ENCODE measurements at places on chromosomes 3 and 15.

DNA sequence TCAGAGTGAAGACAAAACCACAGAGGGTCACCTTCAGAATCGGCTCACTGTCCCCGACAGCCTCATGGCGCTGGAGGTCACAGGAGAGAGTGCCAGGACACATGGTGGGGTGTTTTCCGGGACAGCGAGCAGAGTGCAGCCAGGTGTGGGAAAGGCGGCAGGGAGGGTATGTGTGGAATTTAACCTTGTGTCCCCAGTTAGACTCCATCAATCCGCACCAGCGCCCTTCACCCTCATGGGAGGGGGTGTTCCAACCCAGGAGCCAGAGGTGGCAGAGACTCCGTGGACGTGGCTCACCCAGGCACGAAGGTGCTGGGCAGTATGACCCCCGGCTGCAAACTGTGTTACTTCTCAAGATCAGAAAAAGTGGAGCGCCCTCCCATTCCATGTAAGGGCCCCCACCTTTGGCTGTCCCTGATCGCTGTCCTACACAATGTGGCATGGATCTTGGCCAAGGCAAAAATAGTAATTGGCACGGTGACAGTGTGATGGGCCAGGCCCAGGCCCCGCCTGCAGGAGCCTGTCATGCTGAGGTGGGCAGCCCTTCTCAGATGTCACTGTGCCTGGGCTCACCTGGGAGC, 190.3 kb downstream of the XXYLT1 start:
- peak; percentile 54 for DNase-seq

GRCh38 chr15:88627463-88627862, 6.3 kb downstream of the AEN start:
- no peak for DNase-seq

- no peak for DNase-seq
These were observed 222.6 kb downstream of the ABHD5 start for GRCh38 chr3:43913036-43913948.

- DNase-seq, result peak; percentile 9
These were observed 13.5 kb upstream of the TIPIN start for GRCh38 chr15:66369773-66370651.

GRCh38 chr3:173702561-173702960, 305.0 kb downstream of the NLGN1 start:
- DNase-seq, result peak; percentile 18

DNA sequence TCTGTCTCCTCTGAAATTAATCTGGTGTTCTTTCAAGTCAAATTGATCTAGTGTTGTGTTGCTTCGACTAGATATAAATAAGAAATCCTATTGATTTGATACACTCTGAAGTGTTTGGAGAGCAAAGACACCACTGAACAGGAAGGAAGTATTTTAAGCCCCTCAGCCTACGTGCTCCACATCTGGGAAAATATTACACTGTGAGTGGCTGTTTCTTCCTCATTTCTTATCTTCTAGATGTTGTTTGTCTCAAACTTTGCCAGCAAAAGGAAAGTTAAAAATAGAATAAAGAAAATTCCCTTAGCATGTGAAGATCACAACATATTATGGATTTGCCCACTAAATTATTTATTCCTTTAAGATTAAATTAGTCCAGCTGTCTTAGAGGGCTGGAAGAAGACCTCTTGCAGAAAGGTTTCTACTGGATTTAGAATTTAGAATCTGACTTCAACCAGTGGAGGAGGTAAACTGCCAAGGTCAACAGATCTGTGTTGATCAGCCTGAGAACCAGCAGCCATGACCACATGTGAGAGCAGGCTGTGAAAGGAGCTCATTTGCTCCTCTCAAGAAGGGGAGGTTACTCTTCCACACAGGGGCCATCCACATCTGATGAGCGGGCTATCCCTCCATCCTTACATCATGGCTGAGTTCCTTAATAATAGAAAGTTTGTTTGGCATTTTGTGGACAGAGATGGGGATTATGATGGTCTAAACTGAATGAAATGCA, 46.3 kb upstream of the ACKR4 start:
- DNase-seq, result no peak

- DNase-seq, result no peak
These were observed 54.5 kb downstream of the CPN2 start for GRCh38 chr3:194296454-194297263.

GRCh38 chr15:41999290-42000285, 21.3 kb downstream of the PLA2G4E start:
- DNase-seq, result no peak

DNA sequence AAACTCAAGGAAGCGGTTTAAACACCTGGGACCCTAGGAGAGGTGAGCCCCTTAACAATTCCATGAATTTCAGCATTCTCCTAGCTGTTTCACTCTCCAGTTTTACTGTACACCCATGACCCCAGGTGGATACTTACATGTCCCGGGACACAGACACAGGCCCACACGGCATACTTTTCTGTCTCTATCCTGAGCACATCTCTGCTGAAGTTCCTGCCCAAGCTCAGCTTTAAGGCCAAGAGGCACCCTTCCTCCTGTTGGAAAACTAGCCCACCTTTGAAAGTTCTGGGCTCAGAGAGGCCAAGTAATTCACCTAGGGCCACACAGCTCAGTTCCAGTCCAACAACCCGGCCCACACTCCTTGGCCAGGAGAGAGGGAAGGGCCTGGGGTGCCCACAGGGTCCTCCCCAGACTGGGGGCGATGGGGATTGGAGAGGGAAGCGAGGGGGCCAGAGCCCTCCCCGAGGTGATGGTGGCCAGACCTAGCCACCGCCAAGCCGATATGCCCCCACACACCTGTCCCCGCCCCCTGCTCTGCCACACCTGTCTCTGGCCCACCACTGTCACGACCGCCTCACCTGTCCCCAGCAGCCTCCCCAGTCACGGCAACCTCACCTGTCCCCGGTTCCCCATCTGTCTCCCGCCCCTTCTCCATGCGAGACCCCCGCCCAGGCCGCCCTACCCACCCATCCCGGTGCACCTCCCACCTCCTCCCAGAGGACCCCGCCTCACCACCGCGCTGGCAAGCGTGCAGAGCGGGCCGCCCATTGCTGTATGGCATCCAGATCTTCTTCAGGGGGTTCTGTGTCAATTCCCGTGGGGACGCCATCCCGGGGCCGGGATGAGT, 431 bp downstream of the PFKFB4 start:
- DNase-seq, result no peak

DNA sequence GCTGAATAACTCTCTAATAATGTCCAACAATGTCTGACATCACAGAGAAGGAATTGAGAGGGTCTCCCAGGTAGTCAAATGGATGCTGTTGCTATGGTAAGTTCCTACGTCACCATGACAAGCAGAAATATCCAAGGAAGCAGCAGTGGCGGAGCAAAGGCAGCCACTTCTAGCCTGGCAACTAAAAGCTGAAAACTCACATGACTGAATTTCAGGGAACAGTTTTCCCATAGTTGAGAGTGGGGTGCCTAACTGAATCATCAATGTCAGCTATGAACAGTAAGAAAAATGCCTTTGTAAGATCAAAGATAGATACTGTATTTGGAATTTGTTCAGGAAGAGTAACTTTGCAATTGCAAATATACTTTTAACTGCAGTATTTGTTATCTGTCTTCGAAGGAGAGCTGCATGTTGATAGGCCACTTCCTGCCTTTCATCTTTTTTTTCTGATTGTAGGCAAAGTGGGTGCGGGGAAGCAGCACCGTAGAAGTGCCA, 161.7 kb downstream of the BBX start:
- no peak for DNase-seq

GRCh38 chr3:47436180-47436579, 39.6 kb downstream of the SCAP start:
- no peak for DNase-seq

GRCh38 chr3:42758126-42758525, 14.9 kb downstream of the CCDC13 start:
- no peak for DNase-seq

- DNase-seq, result peak; percentile 10
These were observed 55.7 kb downstream of the PCCB start for GRCh38 chr3:136305879-136306278.

DNA sequence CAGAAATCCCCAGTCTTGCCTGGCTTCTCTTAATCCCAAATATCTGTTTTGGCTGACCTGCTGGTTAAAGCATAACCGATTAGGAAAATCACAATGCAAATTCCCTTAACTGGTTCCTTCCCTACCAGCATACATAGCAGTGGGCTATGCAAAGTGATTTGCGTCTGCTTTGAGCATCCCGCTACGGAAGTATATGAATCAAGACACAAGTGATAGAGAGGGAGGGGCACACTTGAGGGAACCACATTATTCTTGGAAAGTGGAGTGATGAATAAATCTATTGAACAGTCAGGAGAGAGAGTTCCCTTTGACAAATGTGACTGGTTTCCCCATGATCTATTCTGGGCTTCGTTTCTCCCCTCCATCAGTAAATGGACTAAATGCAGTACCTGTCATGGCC, 119.6 kb upstream of the C15orf61 start:
- no peak for DNase-seq

- no peak for DNase-seq
These were observed 214.9 kb upstream of the ARRDC4 start for GRCh38 chr15:97745481-97746071.

GRCh38 chr3:20103731-20104130, 63.5 kb downstream of the KAT2B start:
- no peak for DNase-seq

GRCh38 chr3:186194451-186194811, 85.5 kb upstream of the ETV5 start:
- DNase-seq, result no peak

DNA sequence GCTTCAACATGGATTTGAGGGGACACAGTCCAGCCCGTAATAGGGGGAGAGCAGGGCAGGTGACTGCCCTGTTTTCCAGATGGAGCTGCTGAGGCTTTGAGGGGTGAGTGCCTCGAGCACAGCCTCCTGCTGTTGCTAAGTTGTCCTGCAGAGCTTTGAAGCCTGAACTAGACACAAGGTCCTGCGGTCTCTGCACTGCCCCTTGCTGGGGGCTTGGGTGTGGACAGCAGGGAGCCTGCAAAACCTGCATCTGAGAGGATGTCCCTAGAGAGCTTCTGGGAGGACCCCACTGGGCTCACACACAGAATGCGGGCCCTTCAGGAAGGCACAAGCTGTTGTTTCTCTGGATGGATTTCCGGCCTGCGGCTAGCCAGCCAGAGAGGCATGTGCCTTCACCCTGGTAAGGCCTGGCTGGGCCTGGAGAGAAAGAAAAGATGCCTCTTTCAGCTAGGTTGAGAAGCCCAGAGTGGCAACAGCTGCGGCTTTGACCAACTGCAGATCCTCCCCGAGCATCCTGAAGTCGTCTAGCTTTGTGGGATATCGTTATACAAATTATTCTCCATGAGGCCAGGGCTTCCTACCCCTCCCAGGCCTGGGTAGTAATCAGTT, 226.2 kb downstream of the SLCO3A1 start:
- DNase-seq, result no peak

- DNase-seq, result no peak
These were observed 65.7 kb downstream of the RLBP1 start for GRCh38 chr15:89155656-89156055.

- no peak for DNase-seq
These were observed 75.6 kb downstream of the IQCH start for GRCh38 chr15:67329984-67330733.

- DNase-seq, result peak; percentile 30
These were observed 40.3 kb downstream of the THBS1 start for GRCh38 chr15:39621210-39621609.

DNA sequence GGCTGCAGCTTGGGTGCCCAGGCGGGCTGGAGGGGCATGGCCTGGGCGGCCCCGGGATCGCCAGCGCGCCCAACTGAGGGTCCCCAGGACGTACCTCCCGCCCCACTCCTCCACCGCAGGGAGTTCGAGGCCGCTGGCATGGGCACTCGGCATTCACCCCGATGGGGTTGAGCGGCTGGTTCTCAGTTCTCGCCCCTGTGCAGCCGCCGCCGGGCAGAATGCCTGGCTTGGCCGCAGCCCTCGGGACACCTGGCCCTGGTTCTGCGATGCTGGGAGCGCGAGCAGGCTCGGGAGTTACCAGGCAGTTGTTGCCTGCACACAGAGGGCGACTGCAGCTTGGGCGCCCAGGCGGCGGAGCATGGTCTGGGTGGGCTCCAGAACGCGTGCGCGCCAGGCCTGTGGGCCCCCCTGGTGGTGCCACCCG, 121.4 kb downstream of the LMLN start:
- no peak for DNase-seq

DNA sequence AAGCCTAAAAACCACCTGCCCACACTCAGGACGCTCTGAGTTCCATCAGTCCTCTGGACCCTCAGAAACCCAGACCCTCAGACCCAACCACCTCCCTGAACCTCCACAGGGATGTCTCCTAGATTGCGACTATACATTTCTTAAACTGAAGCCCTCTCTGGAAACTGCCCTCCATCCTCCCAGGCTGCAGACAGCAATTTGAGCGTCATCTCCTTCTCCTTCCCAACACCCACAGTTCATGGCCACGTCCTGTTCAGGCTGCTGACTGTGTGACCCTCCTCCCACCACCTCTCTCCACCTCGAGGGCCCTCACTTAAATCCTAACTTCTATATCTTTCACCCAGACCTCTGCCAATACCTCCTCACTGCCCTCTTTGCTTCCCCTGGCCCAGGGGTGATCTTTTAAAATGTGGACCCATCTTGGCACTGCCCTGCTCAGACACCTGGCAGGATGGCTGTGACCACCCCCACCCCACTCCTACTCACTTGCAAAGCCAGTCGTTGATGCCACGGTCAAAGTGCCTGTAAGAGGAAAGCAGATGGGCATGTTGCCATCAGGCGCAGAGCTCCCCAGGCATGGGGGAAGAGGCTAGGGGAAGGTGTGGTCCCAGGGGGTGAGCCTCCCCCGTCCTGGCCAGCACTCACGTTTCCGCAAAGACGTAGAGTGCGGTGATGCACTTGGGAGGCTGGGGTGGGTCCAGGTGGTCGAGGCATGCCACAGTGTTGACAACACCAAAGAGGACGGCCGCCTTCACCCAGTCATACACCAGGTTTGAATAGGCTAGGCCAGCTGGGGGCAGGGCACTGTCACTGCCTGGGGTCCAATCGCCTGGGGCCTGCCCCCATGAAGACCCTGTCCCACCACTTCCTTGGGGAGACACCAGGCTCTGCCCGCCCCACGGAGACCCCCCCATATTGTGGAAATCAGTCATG, 6.0 kb downstream of the HHATL start:
- no peak for DNase-seq

- no peak for DNase-seq
These were observed 87.6 kb downstream of the BDH1 start for GRCh38 chr3:197468167-197468566.

- no peak for DNase-seq
These were observed 144.6 kb downstream of the VGLL4 start for GRCh38 chr3:11499144-11499543.

DNA sequence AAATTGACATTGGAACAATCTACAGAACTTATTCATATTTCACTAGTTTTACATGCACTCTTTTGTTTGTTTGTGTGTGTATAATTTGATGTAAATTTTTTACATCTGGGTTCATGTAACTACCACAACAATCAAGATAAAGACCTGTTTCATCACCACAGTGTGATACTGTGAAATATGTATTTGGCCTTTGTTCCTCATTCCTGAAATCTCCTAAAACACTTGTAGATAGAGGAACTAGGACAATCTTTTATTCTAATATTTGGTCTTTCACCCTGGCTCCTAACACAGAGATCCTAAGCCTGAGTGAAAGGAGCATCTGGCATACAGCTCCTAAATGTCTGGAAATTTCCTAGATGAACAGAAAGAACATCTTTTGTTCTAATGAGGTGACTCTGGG, 155.0 kb upstream of the GPR149 start:
- DNase-seq, result no peak
